ENCODE measurements at places on chromosomes 3 and 15. TPM values are rescaled to one million over a fixed set of nuclear protein-coding genes. Genes with fewer than 3 reads are reported as not detected.

Gene PLA2G4D
- total RNA-seq, result not detected

Gene WDR93
- total RNA-seq, result not detected

Gene CA12
- total RNA-seq, result 4.9 TPM

Gene CLEC3B
- not detected for total RNA-seq

Gene CORO2B
- 10.9 TPM for total RNA-seq

Gene SERINC4
- not detected for total RNA-seq

Gene SKOR1
- 0.19 TPM for total RNA-seq

Gene MYRIP
- total RNA-seq, result 2.3 TPM

Gene STRIT1
- not detected for total RNA-seq

Gene SST
- total RNA-seq, result not detected

Gene U2SURP
- 52.2 TPM for total RNA-seq

Gene SNTN
- total RNA-seq, result not detected

Gene TLE3
- total RNA-seq, result 142 TPM

Gene STRA6
- total RNA-seq, result 0.48 TPM

Gene GNB4
- 39.5 TPM for total RNA-seq

Gene PTPN9
- 23.2 TPM for total RNA-seq

Gene PAQR5
- not detected for total RNA-seq

Gene CAMK1
- total RNA-seq, result 16.5 TPM

Gene PRKCD
- total RNA-seq, result 12.1 TPM

Gene IGDCC3
- not detected for total RNA-seq

Gene XCR1
- not detected for total RNA-seq

Gene GOLGA6L4
- 3.4 TPM for total RNA-seq

Gene COL6A5
- total RNA-seq, result 0.05 TPM

Gene ECE2
- not detected for total RNA-seq

Gene ZDHHC19
- total RNA-seq, result not detected

Gene GCNT3
- total RNA-seq, result 5.5 TPM

Data from glomerular endothelial cell (primary cell).